Ecto neural progenitor cell (in vitro differentiated cells): ENCODE measurements at places on chromosomes 12 and 14.

DNA sequence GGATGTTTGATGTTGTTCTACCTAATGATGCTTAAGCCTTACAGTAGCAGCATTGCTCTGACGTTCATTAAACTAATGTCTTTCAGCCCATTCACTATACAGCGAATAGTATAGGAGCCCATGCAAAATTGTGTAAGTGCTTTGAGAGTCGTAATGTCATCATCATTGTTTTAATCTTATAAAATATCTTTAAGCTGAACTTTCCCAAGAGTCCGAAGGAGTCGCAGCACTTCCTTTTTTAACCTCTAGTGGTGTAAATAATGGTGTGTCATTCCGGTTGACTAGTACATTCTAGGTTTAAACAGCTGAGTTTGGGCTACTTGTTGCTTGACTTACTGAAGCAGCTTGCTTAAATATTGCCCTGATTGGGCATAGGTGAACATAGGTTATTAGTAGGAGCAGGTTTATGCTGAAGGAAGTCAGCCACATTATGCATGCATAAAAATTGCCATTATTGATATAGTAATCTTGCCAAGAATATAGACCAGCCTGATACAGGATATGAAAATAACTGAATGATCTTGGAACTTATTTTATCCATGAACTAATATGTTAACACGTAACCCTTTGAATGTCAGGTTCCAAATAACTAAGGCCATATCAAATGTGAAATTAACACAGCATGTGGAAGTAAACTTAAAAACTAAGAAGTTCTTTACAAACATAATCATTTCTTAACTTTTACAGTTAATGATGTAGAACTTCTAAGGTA lies 2.6 kb downstream of the WNK1 start:
- no peak for DNase-seq

DNA sequence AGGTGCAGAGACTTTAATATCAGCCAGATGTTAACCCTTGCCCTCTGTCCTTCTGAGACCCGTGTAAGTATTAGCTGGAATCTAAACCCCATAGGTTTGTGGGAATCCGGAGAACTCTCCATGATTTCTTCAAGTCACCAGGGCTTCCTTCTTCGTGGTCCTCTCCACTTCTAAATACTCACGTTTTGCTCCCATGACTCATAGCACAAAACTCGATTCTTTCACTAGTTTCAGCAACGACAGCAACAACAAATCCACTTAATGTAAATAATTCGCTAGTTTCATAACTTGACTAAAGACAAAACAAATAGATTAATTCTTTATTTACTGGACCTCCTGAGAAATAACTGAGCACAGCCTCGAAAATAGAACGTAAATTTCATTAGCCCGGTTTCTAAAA lies 4.4 kb upstream of the CLEC2A start:
- no peak for DNase-seq

DNA sequence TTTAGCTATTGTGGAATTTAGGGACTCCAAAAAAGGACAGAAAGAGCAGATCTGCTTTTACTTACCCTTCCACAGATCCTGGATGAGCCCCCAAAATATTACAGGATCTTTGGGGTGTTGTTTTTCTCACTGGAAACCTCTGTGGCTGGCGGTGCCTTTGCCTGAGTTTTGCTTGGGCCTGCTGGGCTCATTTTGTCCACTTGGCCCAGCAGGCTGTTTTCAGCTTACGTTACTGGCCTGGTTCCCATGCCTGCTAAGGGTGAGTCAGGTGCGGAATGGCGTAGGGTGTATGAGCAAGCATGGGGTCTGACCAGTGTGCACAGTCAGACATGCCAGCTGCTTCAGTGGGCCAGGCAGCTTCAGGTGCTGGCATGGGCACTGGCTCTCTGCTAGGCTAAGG lies 45.8 kb downstream of the HSD17B6 start:
- no peak for DNase-seq

GRCh38 chr12:81644503-81644902 lies 114.6 kb downstream of the PPFIA2 start:
- DNase-seq, result no peak

DNA sequence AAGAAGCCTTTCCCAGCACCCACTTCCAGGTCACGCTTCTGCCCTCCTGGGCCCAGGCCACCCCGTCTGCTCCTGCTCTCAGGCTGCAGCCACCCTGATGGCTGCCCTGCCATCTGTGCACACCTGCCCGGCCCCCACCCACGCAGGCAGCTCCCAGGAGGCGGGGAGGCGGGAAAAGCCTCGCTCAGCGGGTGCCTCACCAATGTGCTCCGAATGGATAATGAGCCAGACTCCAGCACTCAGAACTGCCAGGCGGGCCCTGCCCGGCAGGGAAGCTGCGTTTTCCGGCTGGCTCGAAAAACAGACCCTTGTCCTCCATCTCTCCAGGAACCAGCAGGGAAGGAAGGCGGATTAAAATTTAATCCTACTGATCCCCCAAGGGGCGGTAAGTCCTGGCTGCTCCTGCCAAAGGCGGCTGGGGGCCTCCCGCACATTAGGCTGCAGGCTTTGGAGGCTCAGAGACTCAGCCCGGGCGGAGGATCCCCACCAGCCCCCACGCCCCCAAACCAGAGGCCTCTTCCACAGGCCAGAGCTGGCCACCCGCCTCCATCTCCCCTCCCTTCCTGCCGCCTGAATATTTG lies 104.0 kb downstream of the NCOR2 start:
- DNase-seq, result peak; percentile 92

GRCh38 chr12:51813931-51814310 lies 34.6 kb downstream of the FIGNL2 start:
- no peak for DNase-seq

DNA sequence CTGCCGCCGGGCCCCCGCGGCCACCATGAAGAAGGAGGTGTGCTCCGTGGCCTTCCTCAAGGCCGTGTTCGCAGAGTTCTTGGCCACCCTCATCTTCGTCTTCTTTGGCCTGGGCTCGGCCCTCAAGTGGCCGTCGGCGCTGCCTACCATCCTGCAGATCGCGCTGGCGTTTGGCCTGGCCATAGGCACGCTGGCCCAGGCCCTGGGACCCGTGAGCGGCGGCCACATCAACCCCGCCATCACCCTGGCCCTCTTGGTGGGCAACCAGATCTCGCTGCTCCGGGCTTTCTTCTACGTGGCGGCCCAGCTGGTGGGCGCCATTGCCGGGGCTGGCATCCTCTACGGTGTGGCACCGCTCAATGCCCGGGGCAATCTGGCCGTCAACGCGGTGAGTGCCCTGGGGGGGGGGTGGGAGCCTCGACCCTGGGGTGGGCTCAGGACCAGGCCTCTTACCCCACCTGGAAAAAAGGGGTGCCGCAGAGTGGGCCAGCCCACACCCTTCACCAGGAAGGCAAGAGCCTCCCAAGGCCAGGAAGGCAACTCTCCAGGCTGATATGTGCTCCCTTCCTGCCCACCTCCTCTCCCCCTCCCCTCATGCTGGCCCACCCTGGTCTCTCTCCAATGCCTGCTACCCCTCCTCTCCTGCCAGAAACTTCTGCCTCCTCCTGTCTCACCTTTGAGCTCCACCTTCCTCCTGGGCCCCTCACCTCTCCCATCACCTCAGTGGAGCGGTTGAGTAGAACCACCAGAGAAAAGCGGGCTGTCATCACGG lies 507 bp downstream of the AQP5 start:
- DNase-seq, result no peak

DNA sequence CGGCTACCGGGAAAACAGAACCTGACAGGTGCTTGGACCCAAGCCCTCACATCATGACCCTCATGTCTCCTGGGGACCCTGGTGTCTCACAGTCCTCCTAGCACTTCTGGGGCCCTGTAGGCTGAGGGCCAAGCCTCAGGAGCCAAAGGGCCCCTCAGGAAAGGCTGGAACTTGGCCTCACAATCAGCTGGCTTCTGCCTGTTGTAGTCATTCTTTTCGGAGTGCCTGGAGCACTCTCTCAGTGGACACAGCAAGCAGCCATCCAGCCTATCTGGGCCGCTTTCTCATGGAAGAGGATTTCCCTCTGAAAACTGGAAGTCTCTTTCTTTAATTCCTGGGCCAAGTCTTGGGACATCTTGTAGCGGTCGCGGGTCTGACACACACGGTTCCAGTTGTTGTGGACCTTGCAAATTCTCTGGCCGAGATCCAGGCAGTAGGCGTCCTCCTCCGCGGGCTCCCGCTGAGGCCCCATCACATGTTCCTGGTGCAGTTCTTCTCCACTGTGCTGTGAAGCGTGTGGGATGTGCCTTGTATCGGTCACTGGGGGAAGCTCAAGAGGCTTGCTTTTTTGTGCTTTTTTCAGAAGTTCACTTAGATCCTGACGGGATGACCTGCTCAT lies 169.3 kb downstream of the EMP1 start:
- DNase-seq, result no peak

- no peak for DNase-seq
Measured at GRCh38 chr12:6213969-6214368, 13.8 kb downstream of the CD9 start.

DNA sequence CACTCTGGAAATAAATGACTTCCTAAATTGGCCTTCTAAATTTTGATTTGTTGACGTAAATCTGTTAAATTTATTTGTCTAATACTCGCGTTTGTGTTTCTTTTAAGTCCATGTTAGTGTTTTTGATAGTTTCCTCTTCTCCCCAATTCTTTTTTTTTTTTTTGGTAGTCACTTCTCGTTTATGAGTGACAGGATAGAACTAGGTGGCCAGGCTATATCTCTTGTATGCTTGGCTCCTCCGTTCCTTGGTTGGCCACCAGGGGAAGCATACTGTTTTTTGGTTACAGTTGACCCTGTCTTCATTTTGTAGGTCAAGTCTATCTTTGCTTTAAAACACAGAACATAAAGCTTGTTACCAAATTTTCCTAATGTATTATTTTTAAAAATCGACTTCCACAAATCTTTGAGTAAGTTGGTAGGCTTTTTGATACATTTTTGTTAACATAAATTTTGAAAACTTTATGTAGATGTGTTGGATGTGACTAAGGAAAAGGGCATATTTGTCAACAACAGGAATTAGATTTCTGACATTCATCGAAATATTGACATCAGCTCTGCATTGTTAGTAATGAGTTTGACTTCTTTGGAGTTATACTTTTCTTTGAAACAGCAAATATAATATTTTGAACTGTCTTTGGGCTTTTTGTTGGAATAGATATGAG lies 2.2 kb downstream of the RCOR1 start:
- no peak for DNase-seq

GRCh38 chr14:77120771-77121743 lies 20.5 kb downstream of the ZDHHC22 start:
- no peak for DNase-seq
